ENCODE measurements at places on chromosomes 6 and 20.

DNA sequence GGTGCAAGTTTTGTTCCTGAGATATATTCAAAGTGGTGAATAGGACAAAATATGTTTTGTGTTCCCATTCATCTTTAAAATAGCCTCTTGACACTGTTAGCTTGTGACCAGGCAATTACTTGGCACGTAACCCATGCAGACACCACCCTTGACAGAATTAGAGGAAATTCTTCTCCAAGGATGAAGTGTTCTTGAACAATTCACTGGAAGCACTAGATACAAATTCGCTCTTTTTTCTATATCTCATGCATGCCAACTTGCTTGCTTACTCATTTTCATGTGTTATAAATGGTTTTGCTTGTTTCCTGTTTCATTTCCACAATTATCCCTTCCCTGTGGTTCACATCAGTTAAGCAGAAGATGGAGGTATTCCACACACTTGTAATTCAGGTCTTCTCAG lies 105.2 kb upstream of the MAN1A1 start:
- DNase-seq = no peak

- DNase-seq = no peak
Observed at GRCh38 chr6:118383924-118384323, 164.2 kb upstream of the PLN start.

DNA sequence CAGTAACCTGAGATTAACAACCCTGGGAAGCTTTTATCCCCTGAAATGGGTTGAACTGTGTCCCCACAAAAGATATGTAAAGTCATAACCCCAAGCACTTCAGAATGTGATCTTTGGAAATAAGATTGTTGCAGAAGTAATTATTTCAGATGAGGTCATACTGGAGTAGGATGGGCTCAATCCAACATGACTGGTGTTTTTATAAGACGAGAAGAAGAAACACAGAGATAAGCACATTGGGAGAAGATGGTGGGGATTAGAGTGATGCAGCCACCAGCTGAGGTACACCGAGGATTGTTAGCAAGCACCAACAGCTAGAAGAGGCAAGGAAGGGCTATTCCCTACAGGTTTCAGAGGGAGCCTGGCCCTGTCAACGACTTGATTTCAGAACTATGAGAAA lies 12.5 kb upstream of the RNF217 start:
- DNase-seq = no peak

- DNase-seq = no peak
Observed at GRCh38 chr6:15329197-15329671, 83.4 kb downstream of the JARID2 start.

DNA sequence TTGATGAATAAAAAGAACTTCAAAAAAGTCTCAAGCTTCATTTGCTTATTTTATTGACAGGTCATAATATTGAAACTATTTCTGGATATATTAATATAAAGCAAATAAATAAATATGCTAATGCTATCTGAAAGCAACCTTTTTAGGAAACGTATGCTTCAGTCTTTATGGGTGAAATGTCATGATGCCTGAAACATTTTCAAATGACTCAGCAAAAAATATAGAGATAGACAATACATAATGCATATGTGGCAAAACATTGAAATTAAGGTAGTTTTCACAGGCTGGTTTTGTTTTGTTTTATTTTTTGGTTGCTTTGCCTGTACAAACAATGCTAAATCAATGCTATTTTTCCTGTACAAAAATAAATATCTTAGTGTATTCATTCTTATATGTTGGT lies 194.4 kb upstream of the PLCB4 start:
- no peak for DNase-seq

DNA sequence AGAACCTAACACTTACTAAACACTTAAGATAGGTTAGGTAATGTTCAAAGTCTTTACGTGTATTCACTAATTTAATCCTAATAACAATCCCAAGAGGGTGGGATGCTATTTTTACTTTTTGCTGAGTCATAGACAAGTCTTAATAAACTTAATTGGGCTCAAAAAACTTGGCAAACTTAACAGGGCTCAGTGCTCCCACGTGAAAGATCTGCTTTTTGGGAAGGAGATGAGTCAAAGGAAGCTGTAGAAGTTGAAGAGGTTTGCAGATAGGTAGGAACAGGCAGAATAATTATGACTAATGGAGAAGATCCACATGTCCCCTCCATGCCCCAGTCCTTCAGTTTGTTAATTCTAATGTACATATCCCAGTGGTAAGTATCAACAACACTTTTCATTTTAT lies 44.5 kb upstream of the STMND1 start:
- no peak for DNase-seq

GRCh38 chr20:611843-612185 lies 1.7 kb upstream of the TCF15 start:
- no peak for DNase-seq

DNA sequence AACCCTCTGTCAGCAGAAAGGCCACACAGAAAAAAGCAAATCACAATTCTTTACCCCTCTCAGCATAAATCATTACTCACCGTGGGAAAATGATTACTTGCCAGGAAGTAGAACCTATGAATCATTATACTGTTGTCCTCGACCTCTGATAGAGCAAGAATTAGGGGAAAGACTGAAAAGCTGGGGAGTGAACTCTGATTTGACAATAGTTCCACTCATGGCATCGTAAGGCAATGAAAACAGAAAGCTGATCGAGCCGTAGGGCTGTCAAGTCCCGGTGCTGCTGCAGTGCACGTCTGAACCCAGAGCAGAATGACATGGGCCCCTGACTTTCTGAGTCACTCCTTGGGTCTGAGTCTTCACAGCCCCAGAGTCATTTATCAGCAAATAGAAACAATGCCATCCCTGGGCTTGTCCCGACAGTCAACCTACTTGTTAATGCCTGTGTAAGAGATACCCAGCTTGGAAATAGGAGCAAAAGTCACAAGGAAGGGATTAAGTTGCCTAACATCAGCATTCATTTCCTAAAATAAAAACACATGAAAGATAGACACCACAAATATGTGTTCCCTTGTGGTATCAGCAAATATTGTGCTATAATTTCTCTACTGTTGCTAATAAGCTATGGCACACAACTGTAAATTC lies 224.8 kb upstream of the MARCKS start:
- no peak for DNase-seq

GRCh38 chr6:13035606-13036005 lies 292.7 kb downstream of the TBC1D7 start:
- DNase-seq = no peak

- no peak for DNase-seq
Observed at GRCh38 chr20:38267296-38267695, 6.8 kb upstream of the KIAA1755 start.

DNA sequence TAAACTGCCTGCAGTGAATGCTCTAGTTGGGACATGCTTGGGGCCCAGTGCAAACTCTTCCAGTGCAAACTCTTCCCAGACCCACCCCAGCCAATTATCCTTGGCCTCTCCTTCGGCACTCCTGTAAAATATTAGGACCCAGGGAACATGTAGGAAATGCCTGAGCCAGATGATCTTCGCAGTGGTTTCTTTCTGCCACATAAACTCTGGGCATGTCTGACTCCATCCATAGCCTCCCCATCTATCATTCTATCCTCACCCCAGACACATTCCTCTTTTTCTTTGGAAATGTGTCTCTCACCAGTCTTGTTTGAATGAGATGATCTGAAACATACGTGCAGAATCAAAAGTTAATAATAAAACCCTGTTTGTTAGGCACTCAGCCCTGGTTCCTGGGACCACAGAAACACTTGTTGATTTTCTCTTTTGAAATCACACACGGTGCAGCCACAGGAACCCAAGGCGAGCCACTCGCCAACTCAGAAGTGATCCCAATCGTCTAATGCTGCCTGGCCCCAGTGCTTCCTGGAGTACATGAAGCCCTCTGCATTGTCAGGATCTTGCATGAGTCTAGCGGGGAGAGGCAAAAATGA lies 108.9 kb upstream of the CST7 start:
- DNase-seq = no peak

DNA sequence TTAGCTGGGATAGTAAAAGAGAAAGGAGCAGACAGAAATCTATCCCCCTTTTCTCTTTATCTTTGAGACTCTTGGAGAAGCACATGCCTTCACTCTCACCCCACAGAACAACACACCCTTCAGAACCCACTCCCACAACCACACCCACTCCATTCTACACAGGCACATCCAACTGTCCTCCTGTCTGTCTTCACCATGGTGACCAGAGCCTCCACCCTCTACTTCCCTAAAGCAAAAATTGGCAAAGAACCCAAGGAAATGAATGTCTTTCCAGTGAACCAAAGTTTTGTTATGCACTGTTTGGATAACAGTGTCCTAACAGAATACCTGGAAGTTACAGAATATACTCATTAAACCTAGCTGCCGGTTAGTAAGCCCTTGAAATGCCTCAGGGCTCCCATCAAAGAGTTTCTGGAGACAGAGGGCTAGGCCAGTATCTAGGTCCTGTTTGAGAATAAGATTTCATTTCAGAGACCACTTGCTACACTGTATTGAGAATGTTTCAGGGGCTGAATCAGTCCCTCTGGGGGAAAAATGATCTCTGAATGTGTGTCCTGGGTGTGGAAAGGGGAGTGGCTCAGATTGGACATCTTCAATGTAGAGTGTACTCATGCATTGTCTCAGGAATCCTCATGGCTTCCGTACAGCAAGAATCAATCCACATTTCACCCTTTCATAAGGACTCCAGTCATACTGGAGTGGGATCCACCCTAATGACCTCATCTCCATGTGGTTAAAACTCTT lies 101.1 kb downstream of the LY86 start:
- DNase-seq = no peak

DNA sequence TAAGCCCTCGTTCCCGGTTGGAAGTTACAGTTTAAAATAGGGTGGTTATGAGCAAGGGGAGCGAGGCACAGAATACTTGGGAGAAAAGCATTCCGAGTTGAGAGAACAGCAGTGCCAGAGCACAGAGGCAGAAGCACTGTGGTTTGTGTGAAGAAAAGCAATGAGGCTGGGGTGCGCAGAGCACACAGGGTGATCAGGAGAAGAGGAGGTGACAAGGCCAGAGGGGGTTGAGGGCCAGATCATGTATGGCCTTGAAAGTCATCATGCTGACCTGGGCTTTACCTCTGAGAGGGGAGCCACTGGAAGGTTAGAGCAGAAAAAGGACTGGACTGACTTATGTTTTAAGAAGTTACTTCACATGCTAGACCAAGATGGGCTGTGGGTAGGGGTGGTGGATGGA lies 3.5 kb upstream of the BTN3A2 start:
- no peak for DNase-seq

GRCh38 chr6:142207265-142207877 lies 60.3 kb downstream of the VTA1 start:
- peak; percentile 23 for DNase-seq

- no peak for DNase-seq
Observed at GRCh38 chr6:40393641-40394040, 193.5 kb downstream of the LRFN2 start.

- DNase-seq = peak; percentile 67
Observed at GRCh38 chr20:62900052-62900691, 26.1 kb downstream of the DIDO1 start.

DNA sequence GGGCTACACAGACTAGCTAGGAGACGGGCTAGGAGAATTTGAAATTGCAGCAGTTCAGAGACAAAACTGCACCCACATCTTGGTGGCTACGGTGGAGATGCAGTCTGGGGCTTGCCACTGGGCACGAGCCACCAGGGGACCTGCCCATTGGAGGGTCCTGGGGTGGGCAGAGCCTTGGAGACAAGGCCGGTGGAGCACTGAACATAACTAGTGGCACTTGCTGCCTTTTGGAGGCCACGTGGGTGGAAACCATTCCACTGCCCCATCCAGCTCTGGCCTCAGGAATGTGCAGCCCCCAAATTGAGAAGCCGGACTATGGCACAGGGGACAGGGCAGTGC lies 113.4 kb downstream of the NFATC2 start:
- DNase-seq = no peak

DNA sequence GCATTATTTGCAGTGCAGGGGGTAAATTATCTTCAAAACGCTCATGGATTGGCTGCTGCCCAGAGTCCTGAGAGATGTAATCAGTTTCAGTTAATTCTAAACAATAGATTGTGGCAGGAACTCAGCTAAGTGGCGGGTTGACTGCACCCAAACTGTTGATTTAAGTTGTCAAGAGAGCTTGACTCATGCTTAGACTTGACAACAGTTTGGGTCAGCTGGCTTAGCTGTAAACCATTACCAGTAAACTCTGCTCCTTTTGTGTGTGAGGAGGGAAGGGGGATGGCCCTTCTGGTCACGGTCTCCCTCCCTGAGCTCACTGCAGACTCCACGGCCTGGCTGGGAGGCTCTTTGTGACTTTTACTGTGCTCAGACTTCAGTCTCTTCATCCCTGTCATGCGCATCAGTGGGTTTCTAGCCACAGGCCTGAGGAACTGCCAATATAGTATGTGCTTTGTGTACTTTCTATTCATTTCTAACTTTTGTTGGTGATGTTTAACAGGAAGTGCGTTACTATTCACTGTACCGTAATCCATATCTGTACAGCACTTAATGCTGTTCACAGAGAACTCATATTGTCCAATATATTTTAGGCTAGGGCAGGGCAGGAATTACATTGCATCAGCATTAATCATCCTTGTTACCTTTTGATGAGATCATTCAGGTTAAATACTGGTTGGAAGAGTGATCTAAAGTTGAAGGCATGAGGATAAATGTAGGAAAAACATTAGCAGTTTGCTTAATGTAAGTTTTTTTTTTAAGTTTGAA lies 488.3 kb downstream of the CDKAL1 start:
- DNase-seq = no peak

- no peak for DNase-seq
Observed at GRCh38 chr20:35527122-35527769, 2.2 kb downstream of the C20orf173 start.

DNA sequence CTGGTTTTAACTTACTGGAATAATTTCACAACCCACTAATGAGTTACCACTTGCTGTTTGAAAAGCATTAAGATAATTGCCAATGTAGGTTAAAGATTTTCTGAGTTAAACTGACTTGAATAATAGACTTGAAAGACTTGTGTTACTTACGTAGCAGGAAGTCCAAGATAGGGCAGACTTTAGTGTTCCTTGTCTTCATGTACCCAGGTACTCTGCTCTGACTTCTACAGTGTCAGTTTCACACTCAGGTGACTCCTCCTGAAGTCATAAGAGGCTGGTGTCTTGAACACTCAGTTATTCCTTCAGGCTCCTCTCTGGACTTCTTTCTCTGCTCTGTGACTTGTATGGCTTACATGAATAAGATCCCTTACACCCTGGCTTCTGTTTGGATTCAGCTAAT lies 76.3 kb upstream of the SGK1 start:
- no peak for DNase-seq

- no peak for DNase-seq
Observed at GRCh38 chr6:150261997-150262697, 106.7 kb upstream of the IYD start.

DNA sequence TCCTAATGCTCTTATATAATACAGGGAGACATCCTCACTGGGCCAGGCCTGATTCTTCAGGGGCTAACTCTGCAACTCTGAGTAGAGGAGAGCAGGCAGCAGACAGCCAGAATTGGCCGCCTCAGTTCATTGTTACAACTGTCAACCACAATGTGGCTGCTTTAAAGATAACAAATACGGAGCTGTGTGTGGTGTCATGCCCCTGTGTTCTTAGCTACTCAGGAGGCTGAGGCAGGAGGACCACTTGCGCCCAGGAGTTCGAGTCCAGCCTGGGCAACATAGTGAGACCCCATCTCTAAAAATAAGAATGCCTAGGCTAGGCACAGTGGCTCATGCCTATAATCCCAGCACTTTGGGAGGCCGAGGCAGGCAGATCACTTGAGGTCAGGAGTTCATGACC lies 34.3 kb downstream of the CEP250 start:
- DNase-seq = no peak
